ENCODE measurements at places on chromosomes 6 and 20.

DNA sequence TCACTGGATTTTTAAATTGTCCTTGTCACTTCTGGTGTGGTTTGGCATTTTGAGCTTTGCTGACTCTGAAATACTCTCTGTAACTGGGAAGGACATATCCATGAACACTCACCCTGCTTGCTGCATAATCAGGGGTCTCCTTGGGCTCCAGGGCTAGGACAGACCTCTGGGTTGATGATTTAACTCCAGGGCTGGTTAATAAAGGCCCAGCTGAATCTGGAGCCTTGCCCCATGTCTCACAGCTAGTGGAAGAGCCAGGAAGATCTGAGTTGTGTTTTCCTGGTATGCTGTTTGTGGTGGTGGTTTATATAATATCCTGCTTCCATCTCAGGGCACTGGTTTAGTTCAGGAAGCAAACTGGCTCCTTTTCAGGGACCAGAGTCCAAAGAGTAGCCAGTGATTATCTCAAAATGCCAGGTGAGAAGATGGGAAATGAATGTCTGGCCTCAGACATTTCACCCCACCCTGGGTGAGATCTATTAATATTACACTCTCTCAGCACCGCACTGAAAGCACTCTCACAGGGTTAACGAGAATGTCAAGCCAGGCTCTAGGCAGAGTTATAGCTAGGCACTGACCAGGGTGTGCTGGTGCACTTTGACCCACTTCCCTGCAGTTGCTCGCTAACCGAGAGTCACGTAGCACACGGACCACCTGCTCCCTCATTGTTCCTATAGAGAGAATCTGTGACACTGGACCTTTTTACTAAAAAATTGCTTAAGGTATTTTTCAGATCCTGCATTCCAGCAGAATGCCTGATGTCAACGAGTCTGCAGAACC, 90.1 kb upstream of the SLC22A16 start:
- DNase-seq, result no peak

- DNase-seq, result no peak
These were observed 364.3 kb upstream of the ID4 start for GRCh38 chr6:19472850-19473249.

DNA sequence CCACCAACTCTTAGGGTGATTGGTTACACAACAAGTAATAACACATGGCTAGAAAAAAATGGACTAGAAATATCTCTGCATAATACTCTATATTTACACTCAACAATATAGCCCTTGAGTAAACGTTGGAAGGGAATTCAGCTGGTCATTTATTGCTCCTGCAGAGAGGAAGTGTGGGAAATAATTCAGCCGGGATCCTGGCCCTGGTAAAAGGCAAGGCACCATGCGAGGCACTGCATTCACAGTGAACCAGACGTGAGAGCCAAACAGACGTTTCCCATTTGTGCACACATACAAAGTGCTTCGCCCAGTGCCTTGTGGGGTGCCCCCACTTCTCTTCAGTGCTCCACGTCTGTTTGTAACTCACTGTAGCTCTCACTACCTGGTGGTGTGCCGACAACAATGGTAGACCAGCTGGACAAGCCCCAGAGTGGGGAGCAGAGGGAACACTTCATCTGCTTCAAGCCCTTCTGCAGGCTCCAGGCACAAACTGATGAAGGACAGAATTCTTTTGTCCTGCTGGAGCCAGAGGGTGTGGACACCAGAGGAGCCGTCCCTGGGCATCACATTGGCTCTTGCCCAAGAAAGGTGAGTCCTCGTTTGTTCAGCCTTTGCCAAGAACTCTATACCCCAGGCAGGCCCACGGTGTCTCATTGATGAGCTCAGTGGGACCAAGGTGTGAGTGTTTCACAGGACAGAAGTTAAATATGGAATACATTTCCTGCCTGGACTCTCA, 18.8 kb downstream of the SYNDIG1 start:
- no peak for DNase-seq

DNA sequence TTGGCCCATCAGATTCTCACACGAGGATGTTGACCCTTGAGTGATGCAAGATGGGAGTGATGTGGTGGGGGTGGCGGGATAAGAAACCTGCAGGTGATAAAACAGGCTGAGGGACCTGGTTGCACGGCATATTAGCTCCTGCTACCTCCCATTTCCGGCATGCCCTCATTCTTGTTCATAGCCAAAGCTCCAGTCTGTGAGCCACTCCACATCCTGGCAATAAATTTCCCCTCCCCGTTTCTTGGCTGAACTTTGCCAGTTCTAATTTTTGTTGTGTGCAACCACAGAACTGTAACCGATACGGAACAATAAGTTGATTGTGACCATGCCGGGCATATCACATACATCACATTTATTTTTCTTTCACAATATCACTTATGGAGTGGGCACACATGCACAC, 41.6 kb upstream of the NFATC2 start:
- no peak for DNase-seq

Data from SW 1271 (cell line).